Muscle of arm (tissue), 14 donors: ENCODE measurements at places on chromosomes 12 and 14. TPM values are rescaled to one million over a fixed set of nuclear protein-coding genes. Genes with fewer than 3 reads are reported as not detected.

PUS1 gene
- 9.9 TPM for polyA plus RNA-seq

C12orf42 gene
- 2.2 TPM for polyA plus RNA-seq

EML1 gene
- polyA plus RNA-seq, result 50.7 TPM

OTX2 gene
- polyA plus RNA-seq, result not detected

IRAK3 gene
- polyA plus RNA-seq, result 4.3 TPM

SERPINA9 gene
- not detected for polyA plus RNA-seq

DENND5B gene
- 11.1 TPM for polyA plus RNA-seq

SERPINA12 gene
- polyA plus RNA-seq, result not detected

MIP gene
- polyA plus RNA-seq, result not detected
